Midbrain (tissue), 1 donor: ENCODE measurements at places on chromosomes 12 and 14.

- DNase-seq = no peak
Observed at GRCh38 chr12:1920436-1920835, 2.0 kb upstream of the CACNA2D4 start.

DNA sequence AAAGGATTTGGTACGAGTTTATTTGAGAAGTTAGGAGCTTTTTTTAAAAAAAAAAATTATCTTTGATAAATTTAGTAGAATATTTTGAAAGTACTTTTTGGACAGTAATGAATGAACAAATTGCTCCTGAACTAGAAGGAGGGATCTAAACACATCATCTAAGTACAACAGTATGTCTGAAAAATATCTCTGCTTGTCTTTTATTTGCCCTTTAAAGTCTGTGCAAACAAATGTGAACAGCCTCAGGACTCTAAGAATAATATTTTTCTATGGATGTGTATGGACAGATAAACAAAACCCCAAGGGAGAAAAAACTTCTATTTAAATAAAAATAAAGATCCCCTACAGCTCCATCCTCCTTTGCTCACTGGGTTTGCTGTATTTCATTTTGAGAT lies 19.5 kb downstream of the FBXL14 start:
- DNase-seq = no peak

DNA sequence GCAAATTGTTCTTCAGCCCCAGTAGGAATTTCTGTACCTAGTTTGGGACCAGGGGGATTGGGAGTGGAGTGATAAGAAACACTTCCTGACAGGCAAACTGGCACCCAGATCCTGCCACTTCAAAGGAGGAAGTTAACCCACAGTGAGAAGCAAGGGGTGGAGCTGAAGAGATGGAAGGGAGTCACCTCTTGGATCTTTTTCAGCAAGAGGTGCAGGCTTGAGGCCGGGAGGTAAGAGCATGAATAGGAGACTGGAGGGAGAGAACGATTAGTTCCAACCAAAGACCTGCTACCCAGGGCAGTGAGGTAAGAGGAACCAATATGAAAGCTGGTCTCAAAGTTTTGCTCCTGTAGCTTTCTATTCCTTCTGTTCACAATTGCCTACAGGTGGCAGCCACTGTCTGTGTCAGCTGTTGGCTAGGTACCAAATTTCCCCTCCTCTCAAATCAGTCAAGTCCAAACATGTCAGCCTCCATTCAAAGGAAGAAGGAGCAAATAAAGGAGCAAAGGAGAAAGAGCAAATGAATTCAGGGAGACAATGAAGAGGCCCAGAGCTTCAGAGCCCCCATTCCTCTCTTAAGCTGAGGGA lies 14.9 kb upstream of the TAC3 start:
- DNase-seq = no peak

- DNase-seq = peak; percentile 80
Observed at GRCh38 chr12:56488041-56488955, at the start of gene GLS2. Gene GLS2, minus strand, starts transcription at chr12:56488161. Its CDS starts 43 bp downstream, at chr12:56488118.

- no peak for DNase-seq
Observed at GRCh38 chr14:101232340-101233020, 328.8 kb upstream of the DIO3 start.
